IMR-90 (cell line): ENCODE measurements at places on chromosomes 5 and 9.
A peak's percentile ranks its signal among the peaks of the same experiment; 100 is the strongest.

GRCh38 chr5:129228577-129228976 is 134.0 kb downstream of the ISOC1 start:
- H3K27ac ChIP-seq: no peak overlapping the region
- H3K4me3 ChIP-seq: no peak overlapping the region
- no peak for DNase-seq
- no peaks in the 10 kb centered on the region for H3K4me1 ChIP-seq
- no peaks in the 10 kb centered on the region for H3K36me3 ChIP-seq
- H3K27me3 ChIP-seq: no peaks in the 10 kb centered on the region

DNA sequence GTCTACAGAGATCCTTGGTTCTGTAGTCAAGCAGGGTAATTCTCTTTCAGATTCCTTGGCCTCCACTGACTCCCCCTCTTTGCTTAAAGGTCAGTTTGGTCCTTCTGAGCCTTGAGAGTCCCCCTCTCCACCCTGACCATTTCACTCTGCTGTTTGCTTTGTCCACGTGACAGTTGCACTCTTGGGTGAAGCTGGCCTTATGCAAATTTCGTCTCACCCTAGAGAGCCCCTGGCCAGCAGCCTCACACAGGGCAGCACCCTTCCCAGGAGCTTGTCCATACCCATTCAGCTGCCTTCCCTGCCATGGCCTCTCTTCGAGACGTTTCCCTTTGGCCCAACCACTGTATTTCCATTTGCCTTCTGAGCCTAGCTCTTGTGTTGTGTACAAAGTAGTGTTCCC is 63.7 kb downstream of the PRKACG start:
- H3K27me3 ChIP-seq: peaks cover 2% of the 10 kb centered on the region; the same call in 1 of the 2 replicates
- no peak overlapping the region for H3K27ac ChIP-seq
- no peak for DNase-seq
- no peaks in the 10 kb centered on the region for H3K36me3 ChIP-seq
- H3K4me3 ChIP-seq: no peak overlapping the region

GRCh38 chr5:139131465-139131864 is 66.7 kb downstream of the SIL1 start:
- H3K27ac ChIP-seq: peak overlapping the region; percentile 45; the same call in 1 of the 2 replicates
- no peaks in the 10 kb centered on the region for H3K27me3 ChIP-seq
- no peak overlapping the region for H3K4me3 ChIP-seq
- peaks cover 8% of the 10 kb centered on the region for H3K36me3 ChIP-seq
- H3K4me1 ChIP-seq: peaks cover 8% of the 10 kb centered on the region
- DNase-seq: peak; percentile 39

- H3K36me3 ChIP-seq: no peaks in the 10 kb centered on the region
- H3K27ac ChIP-seq: no peak overlapping the region
- DNase-seq: no peak
- peaks cover 9% of the 10 kb centered on the region for H3K27me3 ChIP-seq
- H3K4me3 ChIP-seq: no peak overlapping the region
Measured at GRCh38 chr5:119427060-119427459, 25.2 kb upstream of the HSD17B4 start.

DNA sequence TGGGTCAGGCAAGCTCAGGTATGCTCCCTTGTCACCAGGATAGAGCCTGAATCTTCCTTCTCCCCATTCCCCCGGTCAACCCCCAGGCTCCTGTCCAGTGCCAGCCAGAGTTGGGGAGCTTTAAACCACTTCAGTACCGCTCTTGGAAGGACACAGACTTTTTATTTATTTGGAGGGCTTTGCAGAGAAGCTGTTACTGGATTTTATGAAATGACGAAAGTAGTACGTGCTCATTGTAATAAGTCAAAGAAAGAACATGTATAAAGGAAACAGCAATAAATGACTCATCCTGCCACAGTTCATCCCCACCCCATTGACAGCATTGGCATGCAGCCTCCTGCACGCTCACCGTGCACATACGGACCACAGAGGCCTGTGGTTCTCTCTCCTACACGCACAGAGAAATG is 230.3 kb downstream of the AUH start:
- peaks cover 21% of the 10 kb centered on the region for H3K4me1 ChIP-seq
- DNase-seq: peak; percentile 100
- no peaks in the 10 kb centered on the region for H3K36me3 ChIP-seq

GRCh38 chr5:88691230-88691582 is 191.8 kb downstream of the MEF2C start:
- no peak overlapping the region for H3K4me3 ChIP-seq
- H3K36me3 ChIP-seq: no peaks in the 10 kb centered on the region
- peaks cover 3% of the 10 kb centered on the region; the same call in 1 of the 2 replicates for H3K4me1 ChIP-seq

DNA sequence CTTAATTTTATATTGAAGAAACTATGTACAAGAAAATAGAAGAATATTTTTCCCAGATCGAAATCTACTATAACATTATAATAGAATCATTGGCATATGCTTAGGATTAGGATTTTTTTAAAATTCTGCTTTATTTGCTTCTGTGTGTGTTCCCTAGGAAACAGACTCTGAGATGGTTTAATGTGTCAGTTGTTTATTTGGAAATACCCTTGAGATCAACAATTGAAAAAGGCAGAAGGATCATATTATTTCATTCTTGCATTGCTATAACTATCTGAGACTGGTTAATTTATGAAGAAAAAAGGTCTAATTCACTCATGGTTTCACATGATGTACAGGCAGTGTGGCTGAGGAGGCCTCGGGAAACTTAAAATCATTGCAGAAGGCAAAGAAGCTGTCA is 622.6 kb downstream of the PRR16 start:
- no peak overlapping the region for H3K27ac ChIP-seq
- H3K36me3 ChIP-seq: no peaks in the 10 kb centered on the region
- H3K4me1 ChIP-seq: no peaks in the 10 kb centered on the region
- no peak for DNase-seq
- H3K27me3 ChIP-seq: no peaks in the 10 kb centered on the region

GRCh38 chr5:107618242-107618641 is 52.5 kb downstream of the EFNA5 start:
- no peaks in the 10 kb centered on the region for H3K4me1 ChIP-seq
- no peak for DNase-seq
- H3K27ac ChIP-seq: no peak overlapping the region
- no peak overlapping the region for H3K4me3 ChIP-seq
- H3K36me3 ChIP-seq: no peaks in the 10 kb centered on the region

- H3K4me1 ChIP-seq: no peaks in the 10 kb centered on the region
- no peak overlapping the region for H3K4me3 ChIP-seq
- DNase-seq: no peak
Measured at GRCh38 chr5:151581347-151581746, 9.8 kb downstream of the FAT2 start.

- H3K4me1 ChIP-seq: peaks cover 11% of the 10 kb centered on the region; the same call in 1 of the 2 replicates
- no peaks in the 10 kb centered on the region for H3K27me3 ChIP-seq
- peak overlapping the region; percentile 75 for H3K27ac ChIP-seq
- H3K36me3 ChIP-seq: no peaks in the 10 kb centered on the region
Measured at GRCh38 chr9:133990366-133991213, 1.5 kb downstream of the VAV2 start.

DNA sequence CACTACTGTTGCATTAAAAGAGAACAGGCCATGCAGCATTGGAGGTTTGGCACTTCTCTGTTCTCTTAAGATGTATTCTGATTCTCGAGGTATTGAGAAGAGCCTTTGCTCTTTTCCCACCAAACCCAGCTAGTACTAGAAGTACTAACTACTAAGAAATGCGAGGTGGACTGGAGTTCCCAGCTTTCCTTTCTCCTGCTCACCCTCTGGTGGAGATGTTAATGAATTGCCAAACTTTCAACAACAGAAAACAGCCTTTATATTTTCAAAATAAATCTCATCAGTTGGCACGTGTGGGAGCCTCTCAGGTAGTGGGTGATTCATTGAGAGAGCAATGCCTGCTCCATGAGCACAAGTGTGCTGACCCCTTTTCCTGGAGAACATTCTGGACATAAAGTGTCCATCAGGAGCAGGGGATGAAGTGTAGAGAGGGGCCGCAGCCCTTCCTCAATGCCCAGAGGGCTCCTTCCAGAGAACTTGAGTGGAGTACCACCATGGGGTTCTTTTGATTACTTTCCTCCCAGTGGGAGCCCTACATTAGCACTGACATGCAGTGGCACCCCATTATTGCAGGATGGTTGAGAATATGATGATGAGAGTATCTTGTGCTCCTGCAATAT is 45.7 kb downstream of the TMEM174 start:
- H3K27me3 ChIP-seq: peaks cover 6% of the 10 kb centered on the region; the same call in 1 of the 2 replicates
- peak; percentile 72 for DNase-seq
- H3K36me3 ChIP-seq: no peaks in the 10 kb centered on the region
- H3K4me1 ChIP-seq: 0 out of 2 replicates have a peak, but pooled peaks cover 2% of the 10 kb centered on the region

GRCh38 chr9:130707225-130707976 is 13.8 kb downstream of the EXOSC2 start:
- no peak overlapping the region for H3K4me3 ChIP-seq
- peak; percentile 68 for DNase-seq
- peaks cover 4% of the 10 kb centered on the region; the same call in 1 of the 2 replicates for H3K4me1 ChIP-seq
- no peaks in the 10 kb centered on the region for H3K27me3 ChIP-seq

DNA sequence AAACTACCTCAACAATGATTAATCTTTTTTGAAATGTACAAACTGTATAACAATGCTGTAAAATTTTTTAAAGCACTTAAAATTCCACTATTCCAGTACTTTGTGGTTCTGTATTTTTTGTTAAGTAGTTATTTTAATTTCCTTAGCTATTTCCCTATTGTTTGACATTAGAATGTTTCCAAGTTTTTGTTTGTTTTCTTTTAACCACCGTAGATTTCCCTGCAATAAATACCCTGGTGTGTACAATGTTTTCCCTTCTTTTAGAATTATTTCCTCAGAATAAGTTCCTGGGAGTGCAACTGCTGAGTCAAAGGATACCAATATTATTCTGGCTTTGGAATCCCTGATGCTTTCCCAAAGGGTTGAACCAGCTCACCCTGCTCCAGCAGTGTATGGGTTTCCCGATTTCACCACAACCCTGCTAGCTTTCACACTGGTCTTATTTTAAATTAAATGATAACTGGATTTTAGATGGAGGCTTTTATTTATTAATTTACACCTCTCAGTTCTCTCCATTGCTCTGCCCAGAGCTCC is 20.6 kb upstream of the ANGPTL2 start:
- peaks cover 2% of the 10 kb centered on the region; the same call in 1 of the 2 replicates for H3K4me1 ChIP-seq
- H3K27ac ChIP-seq: no peak overlapping the region
- H3K4me3 ChIP-seq: no peak overlapping the region
- DNase-seq: no peak
- H3K36me3 ChIP-seq: no peaks in the 10 kb centered on the region

- peaks cover 13% of the 10 kb centered on the region for H3K4me1 ChIP-seq
- H3K4me3 ChIP-seq: no peak overlapping the region
- H3K27ac ChIP-seq: peak overlapping the region; percentile 52
- H3K27me3 ChIP-seq: no peaks in the 10 kb centered on the region
Measured at GRCh38 chr9:98989036-98990000, 45.6 kb downstream of the COL15A1 start.

GRCh38 chr9:87518702-87519335 is 21.2 kb downstream of the DAPK1 start:
- H3K27me3 ChIP-seq: peaks cover 1% of the 10 kb centered on the region; the same call in 1 of the 2 replicates
- DNase-seq: no peak
- H3K27ac ChIP-seq: no peak overlapping the region
- H3K36me3 ChIP-seq: no peaks in the 10 kb centered on the region
- H3K4me3 ChIP-seq: no peak overlapping the region

DNA sequence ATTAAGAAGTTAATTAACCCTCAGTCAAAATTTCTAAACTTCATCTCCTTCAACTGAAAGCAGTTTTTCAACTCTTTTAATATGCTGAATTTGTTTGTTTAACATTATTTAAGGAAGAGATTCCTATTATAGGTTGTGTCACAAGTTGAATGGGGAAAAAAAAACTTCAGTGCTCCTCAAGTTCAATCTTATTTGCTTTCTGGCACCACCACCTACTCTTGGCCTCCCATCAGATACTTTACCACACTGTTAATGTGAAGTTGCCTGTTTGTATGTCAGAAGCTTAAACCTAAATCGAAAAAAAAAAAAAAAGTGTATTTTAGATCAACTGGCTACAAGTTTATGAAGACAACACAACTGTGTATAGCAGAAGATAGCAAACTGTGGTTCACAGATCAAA is 4.1 kb upstream of the DOCK2 start:
- no peak overlapping the region for H3K27ac ChIP-seq
- no peak for DNase-seq
- peaks cover 8% of the 10 kb centered on the region for H3K4me1 ChIP-seq
- no peak overlapping the region for H3K4me3 ChIP-seq
- no peaks in the 10 kb centered on the region for H3K27me3 ChIP-seq

DNA sequence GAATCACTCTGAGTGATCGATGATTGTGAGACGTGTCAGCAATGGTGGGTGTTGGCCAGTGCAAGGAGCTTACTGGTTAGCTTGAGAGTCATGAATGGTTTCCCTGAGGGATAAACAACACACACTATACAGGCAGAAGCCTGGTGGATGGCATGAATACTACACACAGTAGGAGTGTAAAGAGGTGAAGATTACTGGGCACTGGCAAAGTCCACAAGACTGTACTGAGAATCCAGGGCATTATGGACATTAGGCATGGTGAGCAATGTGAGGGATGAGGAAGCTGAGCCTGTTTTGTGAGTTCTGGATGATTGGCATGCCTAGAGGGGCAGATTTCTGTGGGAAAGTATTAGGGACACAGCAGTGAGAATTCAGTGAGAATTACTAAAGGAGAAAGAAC is 71.3 kb downstream of the KDM4C start:
- H3K27me3 ChIP-seq: no peaks in the 10 kb centered on the region
- H3K36me3 ChIP-seq: no peaks in the 10 kb centered on the region
- H3K27ac ChIP-seq: no peak overlapping the region
- DNase-seq: peak; percentile 19
- H3K4me1 ChIP-seq: no peaks in the 10 kb centered on the region

DNA sequence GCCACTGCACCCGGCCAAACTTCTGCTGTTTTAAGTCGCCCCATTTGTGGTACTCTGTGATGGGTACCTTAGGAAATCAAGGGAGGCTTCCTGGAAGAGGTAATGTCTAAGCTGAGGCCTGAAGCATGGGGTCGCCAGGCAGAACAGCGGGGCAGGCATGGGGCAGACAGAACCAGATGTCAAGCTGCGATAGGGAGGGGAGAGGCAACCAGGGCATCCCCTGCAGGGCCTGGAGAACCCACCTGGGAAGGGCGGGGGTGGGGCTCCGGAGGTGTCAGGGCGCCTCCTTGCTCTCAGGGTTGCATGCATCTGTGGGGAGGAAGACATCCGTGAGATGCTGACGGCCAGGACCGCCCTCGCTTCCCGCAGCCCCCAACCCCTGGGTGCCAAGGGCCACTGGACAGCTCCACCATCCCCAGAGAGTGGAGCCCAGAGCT is 2.8 kb downstream of the LCN15 start:
- peaks cover 1% of the 10 kb centered on the region; the same call in 1 of the 2 replicates for H3K27me3 ChIP-seq
- H3K4me3 ChIP-seq: no peak overlapping the region

GRCh38 chr9:86804011-86804410 is 143.3 kb downstream of the GAS1 start:
- no peak overlapping the region for H3K27ac ChIP-seq
- no peaks in the 10 kb centered on the region; the same call in 1 of the 2 replicates for H3K4me1 ChIP-seq
- DNase-seq: no peak
- H3K36me3 ChIP-seq: no peaks in the 10 kb centered on the region
